ENCODE measurements at places on chromosomes 7 and 10.
A peak's percentile ranks its signal among the peaks of the same experiment; 100 is the strongest.

- no peak for DNase-seq
Observed at GRCh38 chr7:14115701-14116100, 126.2 kb upstream of the ETV1 start.

DNA sequence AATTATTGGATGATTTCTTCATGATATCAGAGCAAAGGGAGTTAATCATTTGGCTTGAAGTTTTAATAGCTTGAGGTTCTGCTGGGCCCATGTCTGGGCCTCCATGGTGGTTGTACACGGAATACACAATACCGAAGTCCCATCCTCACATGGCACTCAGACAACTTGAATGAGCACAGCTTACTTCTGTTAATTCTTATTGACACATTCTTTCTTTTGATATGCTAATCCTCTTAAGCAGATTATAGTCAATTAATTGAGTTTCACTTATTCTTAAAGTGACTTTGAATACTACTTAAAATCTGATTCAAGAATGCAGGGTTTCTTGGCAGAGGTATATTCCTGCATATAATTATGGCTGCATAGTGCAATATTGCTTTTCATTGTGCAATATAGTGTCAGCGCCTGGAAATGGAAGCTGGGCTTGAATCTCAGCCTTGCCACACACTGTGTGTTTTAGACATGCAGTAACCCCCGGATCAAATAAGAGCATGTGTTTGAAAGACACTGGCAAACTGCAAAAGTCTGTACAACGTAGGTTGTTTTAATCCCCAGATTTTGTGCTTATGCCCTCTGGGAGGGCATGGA, 543.5 kb upstream of the ADARB2 start:
- DNase-seq, result no peak

GRCh38 chr10:62885684-62886461, 69.7 kb upstream of the EGR2 start:
- no peak for DNase-seq

DNA sequence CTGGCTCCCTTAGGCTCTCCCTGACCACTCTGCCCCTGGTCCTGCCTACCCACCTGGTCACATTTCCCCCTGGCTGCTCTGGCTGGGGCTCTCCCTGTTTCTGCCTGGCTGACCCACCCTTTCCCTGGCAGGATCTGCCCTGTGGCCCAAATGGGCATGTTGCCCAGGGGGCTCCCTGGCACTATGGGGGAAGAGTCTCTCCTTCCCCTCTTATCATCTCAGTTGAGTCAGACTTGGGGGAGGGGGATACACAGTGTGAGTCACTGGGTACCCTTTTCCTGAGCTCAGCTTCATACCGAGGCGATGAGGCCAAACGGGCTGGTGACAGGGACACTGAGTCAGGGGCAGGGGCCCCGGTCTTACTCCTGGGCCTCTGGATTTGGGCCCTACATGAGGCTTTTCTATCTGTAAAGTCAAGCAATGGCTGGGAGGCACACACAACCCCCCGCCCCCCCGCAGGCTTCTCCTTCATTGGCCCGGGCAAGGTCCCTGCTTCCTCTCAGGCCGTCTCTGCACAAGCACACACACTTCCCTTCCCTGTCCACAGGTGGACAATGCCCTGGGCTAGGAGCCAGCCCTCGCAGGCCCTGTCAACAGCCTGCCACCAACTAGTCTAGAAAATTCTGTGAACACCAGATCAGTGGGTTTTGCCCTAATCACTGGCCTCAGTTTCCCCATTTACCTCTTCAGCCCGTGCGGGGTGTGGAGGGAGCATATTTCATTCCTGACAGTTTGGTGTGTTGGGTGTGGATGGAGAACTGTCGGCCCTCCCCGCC, 627 bp upstream of the FLNC start:
- DNase-seq, result no peak

DNA sequence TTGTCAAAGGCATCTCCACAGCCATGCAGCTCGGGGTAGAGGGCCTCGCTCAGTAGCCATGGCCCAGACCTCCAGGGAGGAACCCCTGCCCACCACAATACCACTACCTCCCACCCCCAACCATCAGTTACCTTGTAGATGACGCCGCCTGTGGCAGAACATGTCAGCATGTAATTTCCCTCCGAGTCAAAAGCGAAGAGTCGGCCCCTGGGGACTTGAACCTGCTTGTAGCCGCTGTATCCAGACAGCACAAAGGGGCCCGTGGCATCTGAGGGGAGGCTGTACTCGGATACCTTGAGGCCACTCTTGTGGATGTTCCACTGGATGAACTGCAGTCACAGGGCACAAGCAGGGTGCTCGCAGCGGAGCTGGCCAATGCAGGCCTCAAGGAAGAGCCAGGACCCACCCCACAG, 16.3 kb upstream of the CYREN start:
- DNase-seq, result no peak

DNA sequence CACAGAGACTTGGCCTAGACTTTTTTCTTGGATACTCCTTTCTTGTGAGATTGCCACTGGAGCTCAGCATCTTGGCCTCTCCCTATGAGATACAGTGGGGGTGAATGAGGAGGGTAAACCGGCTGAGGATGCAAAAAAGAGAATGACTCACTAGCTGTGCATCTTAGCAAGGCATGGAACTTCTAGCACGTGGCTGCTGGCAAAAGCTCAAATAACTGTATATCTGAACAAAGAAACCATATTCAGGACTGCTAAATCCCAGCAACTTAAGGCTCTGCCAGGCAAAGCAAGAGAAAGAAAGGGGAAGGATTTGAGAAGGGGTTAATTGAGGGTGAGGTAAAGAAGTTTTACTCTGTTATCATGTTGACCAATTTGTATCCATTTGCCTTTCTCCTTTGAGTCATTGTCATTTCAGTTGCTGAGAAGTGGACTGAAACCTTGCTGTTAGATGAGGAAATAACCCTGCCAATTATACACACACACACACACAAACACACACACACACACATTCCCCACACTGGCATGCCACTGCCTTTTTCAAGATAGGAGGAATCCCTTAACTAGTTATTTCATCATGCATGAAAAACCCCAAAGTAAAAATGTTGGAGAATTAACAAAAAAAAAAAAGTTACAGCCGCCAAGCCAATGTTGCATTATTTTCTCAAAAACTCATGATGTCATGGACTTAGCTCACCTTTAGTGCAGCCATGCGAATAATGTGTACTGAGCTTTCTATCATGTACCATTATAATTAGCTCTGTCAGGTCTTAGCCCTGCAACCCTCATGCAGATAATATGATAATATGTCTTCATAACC, 997.3 kb downstream of the LRMDA start:
- DNase-seq, result no peak

DNA sequence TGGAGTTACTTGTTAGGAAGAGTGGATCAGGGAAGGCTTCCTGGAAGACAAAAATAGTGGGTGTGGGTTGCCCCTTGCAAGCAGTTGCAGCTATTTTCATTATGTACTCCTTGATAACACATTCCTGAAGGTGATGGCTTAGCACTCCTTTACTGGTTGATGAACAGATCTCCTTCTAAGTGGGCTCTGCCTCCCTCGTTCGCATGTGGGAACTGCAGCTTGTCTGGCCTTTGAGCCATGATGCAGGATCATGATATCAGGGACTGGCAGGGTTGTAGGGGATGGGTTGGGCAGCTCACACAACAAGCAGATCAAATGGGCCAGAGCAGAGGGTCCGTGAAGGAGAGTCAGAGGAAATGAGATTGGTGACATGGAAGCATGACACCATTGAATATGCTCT, 28.8 kb upstream of the LRRC4 start:
- no peak for DNase-seq

DNA sequence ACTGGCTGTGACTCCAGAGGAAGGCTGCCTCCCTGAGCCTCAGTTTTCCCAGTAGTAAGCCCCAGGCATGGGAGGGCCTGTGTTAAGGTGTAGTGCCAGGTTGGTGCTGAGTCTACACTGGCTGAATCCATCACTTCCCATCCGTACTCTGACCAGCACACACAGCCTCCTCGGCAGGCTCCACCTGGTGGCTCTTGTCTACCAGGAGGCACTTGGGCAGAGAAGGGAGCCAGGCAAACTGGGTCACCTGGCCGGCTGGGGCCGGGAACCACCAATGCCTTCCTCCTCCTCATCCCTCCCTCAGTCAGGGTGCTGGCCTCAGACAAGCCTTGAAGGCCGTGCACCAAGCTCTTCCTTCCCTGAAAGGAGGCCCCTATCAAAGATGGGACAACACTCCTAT, 75.7 kb downstream of the CHST15 start:
- DNase-seq, result no peak

DNA sequence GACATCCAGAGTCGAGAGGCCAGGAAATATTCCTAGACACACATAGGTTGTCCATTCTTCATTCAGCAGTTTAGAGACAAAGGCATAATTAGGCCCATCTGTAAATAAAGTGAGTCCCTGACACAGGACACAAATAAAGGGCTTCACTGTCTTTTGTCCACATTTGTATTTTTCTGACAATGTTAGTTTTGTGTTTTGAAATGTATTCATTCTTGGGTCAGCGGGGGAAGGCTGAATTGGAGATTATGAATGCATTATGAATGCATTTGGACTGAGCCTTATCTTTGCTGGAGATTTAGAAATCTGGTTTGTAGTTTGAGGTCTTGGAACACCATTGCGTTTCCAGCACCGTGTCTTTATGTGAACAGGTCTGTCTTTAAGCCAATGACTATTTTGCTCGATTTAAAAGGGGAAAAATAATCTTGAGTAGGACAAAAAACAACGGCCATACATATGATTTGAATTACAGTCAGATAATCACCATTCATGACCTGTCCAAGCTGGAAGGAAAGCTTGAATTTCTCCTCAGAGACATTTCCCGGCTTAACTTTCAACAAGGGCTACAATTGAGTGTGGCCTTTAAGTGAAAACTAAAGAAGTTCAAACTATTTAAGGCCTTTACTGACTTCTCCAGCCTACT, 334.8 kb downstream of the WDR11 start:
- no peak for DNase-seq

DNA sequence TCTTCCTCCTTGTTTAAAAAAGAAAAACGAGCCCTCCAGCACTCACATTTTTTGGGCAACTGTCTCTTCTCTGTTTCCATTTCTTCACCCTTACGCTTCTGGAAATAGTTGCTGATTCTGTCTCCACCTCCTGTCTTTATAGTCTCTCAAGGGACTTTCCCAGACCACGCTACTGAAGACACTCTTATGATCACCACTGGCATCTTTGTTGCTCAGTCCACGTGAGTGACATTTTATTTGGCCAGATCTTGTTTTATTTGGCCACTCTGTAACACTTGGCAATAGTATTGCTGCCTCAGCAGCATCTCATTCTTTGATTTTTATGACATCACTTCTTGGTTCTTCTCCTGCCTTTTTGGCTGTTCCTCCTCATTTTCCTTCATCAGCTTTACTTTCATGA, 21.6 kb upstream of the NME8 start:
- DNase-seq, result no peak

- DNase-seq, result peak; percentile 24
Observed at GRCh38 chr7:22594020-22594419, 94.0 kb upstream of the STEAP1B start.

DNA sequence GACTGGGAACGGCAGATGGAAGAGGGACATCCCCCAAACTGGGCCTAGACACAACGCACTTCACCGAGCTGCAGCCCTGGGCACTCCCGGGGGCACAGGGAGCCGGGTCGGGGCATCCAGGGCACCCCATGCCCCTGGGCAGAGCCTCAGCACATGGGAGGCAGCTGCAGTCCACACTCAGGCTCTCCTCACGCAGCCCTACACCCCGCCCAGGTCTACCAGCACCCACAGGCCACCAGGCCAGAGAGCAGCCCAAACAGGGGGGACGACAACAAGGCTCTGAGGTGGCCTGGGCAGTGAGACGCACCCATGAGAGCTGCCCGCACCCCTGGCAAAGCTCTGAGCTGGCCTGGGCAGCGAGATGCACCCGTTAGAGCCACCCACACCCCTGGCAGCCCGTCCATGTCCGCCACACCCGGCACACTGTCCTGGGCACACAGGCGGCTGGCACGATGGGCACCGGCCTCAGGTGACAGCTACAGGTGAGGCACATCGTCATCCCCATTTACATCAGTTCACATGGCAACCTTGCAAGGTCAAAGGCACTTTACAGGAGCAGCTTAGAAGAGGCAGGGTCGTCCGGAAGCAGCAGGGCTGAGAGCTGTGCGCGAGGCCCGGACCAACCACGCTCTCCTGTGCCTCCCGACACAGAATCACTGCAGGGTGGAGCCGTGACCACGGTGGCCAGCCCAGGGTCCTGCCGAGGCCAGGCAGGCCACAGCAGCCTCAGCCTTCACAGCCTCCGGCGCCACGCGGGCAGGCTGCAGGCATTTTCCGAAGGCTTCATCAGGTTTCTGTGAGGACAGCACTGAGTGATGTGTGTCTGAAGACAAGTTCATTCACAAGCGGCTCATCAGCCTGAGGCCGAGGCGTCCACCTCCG, 228.6 kb downstream of the MAD1L1 start:
- no peak for DNase-seq

GRCh38 chr10:79266084-79266483, 81.2 kb upstream of the PPIF start:
- no peak for DNase-seq

- no peak for DNase-seq
Observed at GRCh38 chr10:27506280-27506679, 2.2 kb downstream of the RAB18 start.

DNA sequence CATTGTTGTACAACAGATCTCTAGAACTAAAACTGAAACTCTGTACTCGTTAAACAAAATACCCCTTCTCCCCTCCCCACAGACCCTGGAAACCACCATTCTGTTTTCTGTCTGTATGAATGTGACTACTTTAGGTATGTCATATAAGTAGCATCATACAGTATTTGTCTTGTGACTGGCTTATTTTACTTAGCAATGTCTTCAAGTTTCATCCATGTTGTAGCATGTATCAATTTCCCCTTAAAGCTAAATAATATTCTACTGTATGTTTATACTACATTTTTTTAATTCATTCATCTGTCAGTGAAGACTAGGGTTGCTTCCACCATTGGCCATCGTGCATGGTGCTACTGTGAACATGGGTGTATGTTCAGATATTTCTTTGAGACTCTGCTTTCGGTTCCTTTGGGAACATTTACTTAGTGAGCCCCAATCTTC, 71.2 kb upstream of the RPA3 start:
- no peak for DNase-seq

Data from NCI-H1092 treated with DMSO at 0.1 percent for 48 hours (cell line).